Panc1 (cell line): ENCODE measurements at places on chromosomes 7 and 10. TPM values are rescaled to one million over a fixed set of nuclear protein-coding genes. Genes with fewer than 3 reads are reported as not detected.

The PLAC9 gene
- not detected for total RNA-seq

DNA sequence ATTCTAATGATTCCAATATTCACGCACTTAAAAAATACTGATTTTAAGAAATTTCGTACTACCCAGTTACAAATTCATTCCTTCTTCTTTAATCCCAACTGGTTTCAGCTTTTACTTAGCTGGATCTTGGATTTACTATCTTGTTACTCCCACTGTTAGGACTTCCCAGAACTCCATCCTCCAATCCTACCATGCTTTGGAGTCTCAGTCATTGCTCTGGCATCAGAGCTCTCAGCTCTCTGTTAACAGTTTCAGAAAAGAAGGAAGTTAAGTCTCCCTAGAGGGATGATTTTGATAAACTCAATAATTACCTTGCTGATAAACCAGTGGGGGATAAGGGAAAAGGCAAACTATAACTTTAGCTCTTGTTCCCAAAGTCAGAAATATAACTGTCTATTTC is 9.5 kb downstream of the PPA1 start:
- no peak overlapping the region for H3K27ac ChIP-seq
- no peak overlapping the region for H3K4me3 ChIP-seq
- DNase-seq, result no peak
- peaks cover 12% of the 10 kb centered on the region; the same call in 1 of the 2 replicates for H3K36me3 ChIP-seq

- no peaks in the 10 kb centered on the region for H3K4me1 ChIP-seq
- no peak overlapping the region for H3K27ac ChIP-seq
Observed at GRCh38 chr10:3578159-3578558, 206.8 kb downstream of the KLF6 start.

The SERPINE1 gene
- 370 TPM for total RNA-seq

DNA sequence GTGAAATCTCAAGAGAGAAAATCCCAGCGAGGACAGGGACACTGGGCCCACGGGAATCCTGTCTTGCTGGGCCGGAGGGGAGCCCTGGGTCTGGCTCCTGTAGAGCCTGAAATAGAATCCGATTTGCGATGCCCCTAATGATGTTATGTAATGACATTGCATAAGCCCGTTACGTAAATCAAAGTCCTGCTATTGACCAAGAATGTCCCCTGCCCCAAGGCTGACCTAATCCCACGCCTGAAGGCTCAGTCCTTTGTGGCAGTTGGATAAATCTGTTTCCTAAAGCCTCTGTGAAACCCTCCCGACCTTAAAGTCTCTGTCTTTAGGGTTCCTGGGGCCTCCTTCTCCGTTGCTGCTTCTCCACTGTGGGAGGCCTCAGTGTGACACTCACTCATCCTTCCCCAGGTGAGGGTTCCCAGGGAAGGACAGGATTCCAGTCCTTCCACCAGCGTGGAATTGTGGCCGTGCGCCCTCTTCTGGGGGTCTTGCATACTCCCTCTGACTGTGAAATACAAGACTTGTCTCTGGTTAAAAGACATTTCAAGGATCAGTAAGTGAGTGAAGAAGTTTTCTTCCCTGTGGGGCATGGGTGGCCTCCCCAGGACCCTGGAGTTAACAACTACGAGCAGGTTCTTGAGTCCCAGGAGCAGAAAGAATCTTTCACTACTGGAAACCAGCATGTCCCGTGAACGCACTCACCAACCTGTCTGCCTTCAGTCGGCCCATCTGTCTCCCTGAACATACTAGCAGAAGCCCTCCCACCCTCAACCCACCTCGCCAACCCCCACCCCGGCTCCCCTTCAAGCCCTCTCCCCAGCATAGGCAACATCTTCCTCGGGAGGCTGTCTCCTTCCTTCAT is 19.8 kb downstream of the ZNF467 start:
- H3K27ac ChIP-seq, result no peak overlapping the region
- no peaks in the 10 kb centered on the region for H3K27me3 ChIP-seq
- H3K36me3 ChIP-seq, result no peaks in the 10 kb centered on the region
- no peak for DNase-seq
- H3K4me1 ChIP-seq, result no peaks in the 10 kb centered on the region
